ENCODE measurements at places on chromosomes 1 and 21.
A peak's percentile ranks its signal among the peaks of the same experiment; 100 is the strongest.

DNA sequence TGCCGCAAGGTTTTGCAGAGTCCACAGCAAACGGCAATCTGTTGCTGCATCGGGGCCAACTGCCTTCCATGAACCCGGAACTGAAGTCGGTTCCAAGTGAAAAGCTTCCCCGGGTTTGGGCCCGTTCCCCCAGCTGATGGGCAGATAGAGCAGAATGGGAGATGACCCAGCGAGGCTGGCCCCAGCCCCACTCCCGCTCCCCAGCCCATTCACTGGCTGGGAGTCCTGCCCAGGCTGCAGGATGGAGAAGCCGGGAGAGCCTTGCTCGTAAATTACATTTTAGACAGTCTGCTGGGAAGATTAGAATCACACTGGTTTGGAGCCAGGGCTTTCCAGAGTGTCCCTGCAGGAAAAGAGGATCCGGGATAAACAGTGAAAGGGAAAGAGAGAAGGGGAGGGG, 31.6 kb upstream of the PAX7 start:
- DNase-seq: no peak

DNA sequence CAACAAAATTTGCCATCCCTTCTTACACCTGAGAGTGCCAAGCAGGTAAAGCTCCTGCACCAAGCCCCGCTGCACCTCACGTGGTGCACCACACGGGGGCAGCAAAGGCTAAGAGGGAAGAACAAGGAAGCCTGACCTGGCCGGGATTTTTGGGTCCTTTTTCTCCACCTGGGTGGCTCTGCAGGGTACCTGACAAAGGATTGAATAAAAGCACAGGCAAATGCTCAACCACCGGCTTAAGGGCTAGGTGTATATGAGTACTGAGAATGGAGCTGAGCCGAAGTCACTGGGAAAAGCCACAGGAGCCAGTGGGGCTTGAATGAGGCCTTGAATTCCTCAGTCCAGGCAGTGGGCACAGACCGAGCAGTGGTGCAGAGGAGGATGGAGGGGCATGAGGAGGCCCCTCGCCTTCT, 36.4 kb downstream of the ZNF697 start:
- DNase-seq: peak; percentile 34

GRCh38 chr1:53327182-53327913, 522 bp downstream of the LRP8 start:
- DNase-seq: peak; percentile 40

DNA sequence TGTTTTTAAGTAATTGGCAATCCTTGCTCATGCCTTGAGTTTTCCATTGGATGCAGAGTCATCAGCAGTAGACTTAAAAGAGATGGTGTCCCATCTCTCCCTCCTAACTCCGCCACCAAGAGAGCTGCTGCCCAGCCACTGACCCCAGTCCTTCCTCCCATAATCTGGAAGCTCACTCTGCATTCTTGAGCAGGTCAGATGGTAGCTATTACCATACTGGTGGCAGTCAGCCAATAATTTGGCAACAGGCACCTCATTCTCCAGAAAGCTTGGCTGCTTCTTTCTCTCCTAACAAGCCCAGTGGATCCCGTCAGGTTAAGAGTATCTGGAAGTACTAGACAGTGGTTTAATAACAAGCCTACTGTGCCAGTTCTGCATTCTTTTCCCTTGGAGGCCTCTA, 272.1 kb downstream of the ZNF648 start:
- no peak for DNase-seq

GRCh38 chr1:174266476-174266875, 107.2 kb downstream of the RABGAP1L start:
- no peak for DNase-seq

GRCh38 chr1:224432146-224432545, 2.5 kb downstream of the WDR26 start:
- DNase-seq: no peak

DNA sequence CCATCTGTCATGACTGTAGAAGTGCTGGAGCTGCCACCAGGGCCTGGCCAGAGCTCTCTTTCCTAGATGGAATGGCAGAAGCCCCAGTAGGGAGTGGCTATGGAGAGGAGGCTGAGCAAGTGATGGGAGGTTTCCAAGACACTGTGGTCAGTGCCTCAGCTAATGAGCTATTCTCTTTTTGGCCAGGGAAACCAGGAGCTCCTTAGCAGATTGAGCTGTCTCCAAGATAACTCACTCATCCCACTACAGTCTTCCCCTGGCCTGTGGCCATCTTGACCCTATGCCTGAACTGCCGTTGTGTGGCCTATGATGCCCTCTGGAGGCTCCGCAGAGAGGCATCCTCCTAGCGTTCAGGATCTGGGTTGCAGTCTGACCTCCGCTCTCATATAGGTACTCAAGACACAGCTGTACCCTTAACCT, 60.5 kb downstream of the ERI3 start:
- no peak for DNase-seq

GRCh38 chr21:15534450-15534886, 195.3 kb upstream of the USP25 start:
- no peak for DNase-seq

DNA sequence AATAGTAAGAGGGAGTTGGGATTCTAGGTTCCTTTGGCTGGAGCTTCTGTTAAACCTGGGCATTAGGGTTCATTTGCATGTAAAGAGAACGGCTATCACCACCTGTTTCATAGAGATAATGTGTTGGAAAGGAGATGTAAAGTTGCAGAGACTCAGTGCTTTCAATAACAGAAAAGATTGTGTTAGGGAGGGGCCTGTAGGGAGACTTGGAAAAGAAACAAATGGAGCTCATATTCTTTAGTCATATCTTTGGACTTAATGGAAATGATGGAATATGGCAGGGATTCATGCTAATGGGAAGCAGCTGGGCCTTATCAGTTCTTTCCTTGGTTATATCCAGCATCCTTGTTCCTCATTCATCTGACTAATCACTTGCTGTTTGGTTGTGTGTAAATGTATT, 144.9 kb downstream of the CD247 start:
- DNase-seq: no peak

GRCh38 chr1:112061901-112062320, 72.4 kb upstream of the KCND3 start:
- DNase-seq: no peak

DNA sequence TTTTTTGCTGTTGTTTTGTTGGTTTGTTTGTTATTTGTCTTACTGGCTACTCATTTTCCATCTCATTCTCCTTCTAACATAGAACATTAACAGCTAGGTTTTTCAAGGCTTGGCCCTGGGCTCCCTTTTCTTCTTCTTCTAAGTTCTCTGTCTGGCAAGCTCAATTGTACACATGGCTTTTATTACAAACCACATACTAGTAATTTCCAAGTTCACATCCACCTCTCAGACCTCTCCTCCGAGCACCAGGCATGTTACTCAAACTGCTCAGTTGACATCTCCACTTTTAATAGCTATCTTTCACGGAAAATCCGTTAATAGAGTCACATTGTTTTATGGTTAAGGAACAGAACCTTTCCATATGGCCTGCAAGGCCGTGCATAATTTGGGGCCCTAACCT, 736.9 kb upstream of the ADAMTS5 start:
- DNase-seq: no peak

GRCh38 chr1:225260319-225260718, 167.5 kb downstream of the LBR start:
- DNase-seq: no peak

GRCh38 chr21:27807596-27807995, 840.7 kb upstream of the ADAMTS5 start:
- DNase-seq: no peak

- DNase-seq: no peak
Measured at GRCh38 chr1:163523375-163524029, 201.7 kb downstream of the NUF2 start.

GRCh38 chr1:8211883-8212579, 105.9 kb upstream of the SLC45A1 start:
- no peak for DNase-seq

GRCh38 chr1:156390469-156391365, 21.7 kb downstream of the RHBG start:
- no peak for DNase-seq

- DNase-seq: no peak
Measured at GRCh38 chr1:230836347-230836746, 32.0 kb downstream of the C1orf198 start.

GRCh38 chr21:27649762-27650161, 682.9 kb upstream of the ADAMTS5 start:
- no peak for DNase-seq

DNA sequence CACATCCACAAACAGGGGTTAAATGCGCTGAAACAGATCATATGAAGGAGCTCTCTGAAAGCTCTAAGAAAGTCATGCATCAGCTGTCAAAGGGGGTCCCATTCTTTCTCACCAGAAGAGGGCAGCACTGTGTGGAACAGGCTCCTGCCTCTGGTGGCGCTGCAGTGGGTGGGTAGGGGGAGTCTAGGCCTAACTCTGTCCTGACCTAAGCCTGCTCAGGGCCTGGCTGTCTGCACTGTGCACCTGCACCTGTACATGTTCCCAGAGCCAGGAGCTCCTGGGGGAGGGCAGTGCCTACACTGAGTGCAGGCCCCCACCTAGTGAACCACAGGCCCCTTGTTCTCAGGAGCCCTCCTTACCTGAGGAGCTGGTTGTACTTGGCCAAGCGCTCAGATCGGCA, 16.0 kb downstream of the ENO1 start:
- peak; percentile 59 for DNase-seq

- no peak for DNase-seq
Measured at GRCh38 chr1:7535934-7536878, 234.9 kb upstream of the VAMP3 start.
